Frontal cortex (tissue), 4 donors: ENCODE measurements at places on chromosomes 11 and 22. TPM values are rescaled to one million over a fixed set of nuclear protein-coding genes. Genes with fewer than 3 reads are reported as not detected.

DEUP1 gene
- 0.82 TPM for total RNA-seq

DGCR8 gene
- 42.8 TPM for total RNA-seq

KCNJ11 gene
- total RNA-seq: 11.0 TPM

ALG8 gene
- 54.2 TPM for total RNA-seq
